ENCODE measurements at places on chromosomes 5 and 9. TPM values are rescaled to one million over a fixed set of nuclear protein-coding genes. Genes with fewer than 3 reads are reported as not detected.

Gene ATOSB
- total RNA-seq = 21.3 TPM

Gene CCDC192
- total RNA-seq = not detected

Gene SPEF2
- 4.3 TPM for total RNA-seq

Gene CCNJL
- 0.86 TPM for total RNA-seq

Gene PHF24
- total RNA-seq = not detected

Gene GPX3
- 3.9 TPM for total RNA-seq

Gene EIF4E1B
- not detected for total RNA-seq

Gene HK3
- not detected for total RNA-seq

Gene IFNA2
- not detected for total RNA-seq

Gene EMB
- total RNA-seq = 0.97 TPM

Gene MEF2C
- 16.0 TPM for total RNA-seq

Gene FOXD4L3
- total RNA-seq = not detected

Gene PROB1
- total RNA-seq = 3.9 TPM

Gene KIF4B
- not detected for total RNA-seq

Gene NUTM2F
- not detected for total RNA-seq

Gene IL5
- not detected for total RNA-seq

Gene CARD6
- 8.7 TPM for total RNA-seq

Gene TMEM232
- 1.3 TPM for total RNA-seq

Gene LHFPL2
- total RNA-seq = 44.1 TPM

Gene SLC6A7
- total RNA-seq = under 0.01 TPM

Gene SH3GL2
- total RNA-seq = 0.43 TPM

Gene RASGRF2
- 3.9 TPM for total RNA-seq

Gene MORN5
- total RNA-seq = not detected

Gene SLC30A5
- total RNA-seq = 55.1 TPM

Gene WDR31
- 0.32 TPM for total RNA-seq

Gene ANKRD55
- under 0.01 TPM for total RNA-seq

Gene TEX48
- not detected for total RNA-seq

Gene SCGB3A2
- not detected for total RNA-seq

Gene DNLZ
- 8.2 TPM for total RNA-seq

Gene RLN2
- total RNA-seq = 0.43 TPM

Gene PCDHGA7
- total RNA-seq = 3.5 TPM

Gene SHOC1
- total RNA-seq = under 0.01 TPM

Gene F2RL2
- total RNA-seq = 29.8 TPM
